Activated CD4-positive, alpha-beta T cell treated with anti-CD3 and anti-CD28 coated beads for 36 hours (primary cell): ENCODE measurements at places on chromosomes 5 and 9. TPM values are rescaled to one million over a fixed set of nuclear protein-coding genes. Genes with fewer than 3 reads are reported as not detected.

Gene ANXA2R
- total RNA-seq = 4.6 TPM

Gene IFNA1
- total RNA-seq = not detected

Gene NUTM2G
- not detected for total RNA-seq

Gene GAS1
- 0.21 TPM for total RNA-seq

Gene GMCL2
- not detected for total RNA-seq

Gene TAF11L5
- not detected for total RNA-seq

Gene HINT2
- 47.4 TPM for total RNA-seq

Gene LCN6
- total RNA-seq = not detected

Gene SPINK4
- total RNA-seq = not detected

Gene FGF10
- total RNA-seq = not detected

Gene PCDHA12
- total RNA-seq = not detected

Gene SPATA31C1
- total RNA-seq = not detected

Gene SPINK6
- not detected for total RNA-seq

Gene SYNPO
- 0.11 TPM for total RNA-seq

Gene PCSK5
- 3.0 TPM for total RNA-seq

Gene CEMIP2
- 41.0 TPM for total RNA-seq

Gene PCAT7
- not detected for total RNA-seq
